ENCODE measurements at places on chromosomes 6 and 20.

DNA sequence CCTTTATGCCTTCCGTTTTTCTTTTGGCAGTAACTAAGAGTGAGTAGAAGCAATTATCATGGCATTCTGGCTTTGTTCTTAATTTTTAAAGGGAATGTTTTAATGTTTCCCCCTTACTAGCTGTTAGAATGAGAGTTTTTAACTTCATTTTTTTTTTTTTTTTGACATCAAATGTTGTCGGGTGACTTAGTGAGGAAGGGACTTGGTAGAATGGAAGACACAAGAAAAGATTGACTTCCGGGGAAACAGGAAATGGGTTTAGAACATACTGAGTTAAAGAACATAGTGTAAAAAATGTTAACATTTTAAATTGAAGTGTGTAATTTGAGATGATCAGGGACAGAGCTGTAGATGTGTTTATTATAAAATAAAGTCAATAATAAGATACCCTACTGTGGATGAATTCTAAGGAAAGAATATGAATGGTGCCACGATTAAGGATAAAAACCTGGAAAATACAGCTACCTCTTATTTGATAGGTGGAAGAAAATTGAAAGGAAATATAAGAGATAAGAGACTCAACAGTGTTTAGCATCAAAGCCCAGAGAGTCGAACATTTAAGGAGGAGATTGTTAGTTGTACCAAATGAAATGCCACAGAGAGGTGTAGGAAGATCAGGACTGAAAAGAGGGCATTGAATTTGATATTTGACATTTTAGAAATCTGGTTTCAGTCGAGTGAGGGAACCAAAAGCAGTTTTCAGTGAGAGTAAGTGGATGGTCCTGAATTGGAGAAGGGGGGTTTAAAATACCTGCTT, 9.4 kb downstream of the HSF2 start:
- no peak for DNase-seq

GRCh38 chr6:156849806-156850205, 72.6 kb downstream of the ARID1B start:
- DNase-seq = no peak

DNA sequence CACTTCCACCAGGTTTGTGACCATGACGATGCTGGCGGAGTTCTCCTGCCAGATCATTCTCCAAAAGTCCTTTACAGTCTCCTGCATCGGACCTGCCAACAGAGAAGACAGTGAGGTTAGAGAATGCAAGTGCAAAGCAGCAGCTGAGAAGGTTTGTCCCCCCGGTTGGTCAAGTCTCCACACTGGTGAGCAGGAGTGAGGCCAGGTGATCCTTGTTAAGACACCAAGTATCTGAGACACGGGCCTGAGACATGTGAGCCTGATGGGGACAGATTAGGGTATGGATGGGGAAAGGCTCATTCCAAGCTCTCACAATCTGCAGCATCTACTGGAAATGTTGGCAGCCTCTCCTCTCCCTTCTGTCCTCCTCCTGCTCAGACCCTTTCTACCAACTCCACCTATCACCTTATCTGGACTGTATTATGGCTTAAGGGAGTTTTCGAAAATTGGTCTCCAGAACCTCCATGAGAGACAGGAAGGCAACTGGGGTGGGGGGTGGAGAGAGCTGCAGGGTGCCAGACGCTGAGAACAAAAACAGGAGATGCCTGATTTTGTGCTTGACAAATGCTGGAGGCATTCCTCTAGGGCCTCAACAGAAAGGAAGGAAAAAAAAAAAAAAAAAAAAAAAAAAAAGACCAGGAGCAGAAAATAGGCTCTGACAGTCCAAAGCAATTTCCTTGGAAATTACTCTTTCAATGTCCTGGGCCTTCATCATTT, 500.4 kb upstream of the CHD6 start:
- no peak for DNase-seq

DNA sequence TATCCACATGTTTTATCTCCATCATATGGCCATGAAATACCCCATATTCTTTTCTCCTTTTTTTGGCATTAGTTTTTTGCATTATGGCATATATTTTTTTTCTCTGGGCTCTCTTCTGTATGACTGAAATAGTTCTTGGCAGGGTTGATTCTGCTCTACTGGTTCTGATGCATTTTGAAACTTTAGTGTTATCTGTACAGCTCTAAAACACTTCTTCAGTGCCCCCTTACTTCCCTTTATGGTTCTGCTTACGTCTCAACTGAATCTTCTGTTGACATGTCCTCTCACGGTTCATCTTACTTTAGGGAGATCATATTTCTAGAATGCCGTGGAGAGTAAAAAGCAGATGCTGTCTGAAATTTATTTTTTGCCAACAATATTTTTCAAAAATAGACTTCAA, 23.2 kb upstream of the TXNDC5 start:
- no peak for DNase-seq

DNA sequence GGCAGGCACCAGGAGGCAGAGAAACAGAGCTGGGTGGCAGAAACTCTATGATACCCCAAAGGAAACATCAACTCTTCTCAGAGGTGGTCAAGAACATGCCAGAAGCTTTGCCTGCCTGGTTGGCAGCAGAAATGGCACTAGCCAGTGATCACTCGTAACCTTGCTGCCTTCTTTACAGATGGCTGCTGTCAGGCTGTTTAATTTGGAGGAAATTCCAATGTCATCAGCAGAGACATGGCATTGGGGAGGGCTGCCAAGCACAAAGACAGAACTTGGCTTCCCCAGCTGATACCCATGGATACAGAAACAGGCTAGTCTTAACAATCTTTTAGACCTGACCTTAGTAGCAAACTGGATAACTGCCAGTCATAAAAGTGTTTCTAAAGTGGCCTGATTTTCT, 153.6 kb downstream of the GMPR start:
- no peak for DNase-seq

- no peak for DNase-seq
Observed at GRCh38 chr6:17493286-17493685, 99.9 kb downstream of the CAP2 start.

- DNase-seq = peak; percentile 26
Observed at GRCh38 chr6:152636021-152636608, 1.0 kb downstream of the SYNE1 start.

DNA sequence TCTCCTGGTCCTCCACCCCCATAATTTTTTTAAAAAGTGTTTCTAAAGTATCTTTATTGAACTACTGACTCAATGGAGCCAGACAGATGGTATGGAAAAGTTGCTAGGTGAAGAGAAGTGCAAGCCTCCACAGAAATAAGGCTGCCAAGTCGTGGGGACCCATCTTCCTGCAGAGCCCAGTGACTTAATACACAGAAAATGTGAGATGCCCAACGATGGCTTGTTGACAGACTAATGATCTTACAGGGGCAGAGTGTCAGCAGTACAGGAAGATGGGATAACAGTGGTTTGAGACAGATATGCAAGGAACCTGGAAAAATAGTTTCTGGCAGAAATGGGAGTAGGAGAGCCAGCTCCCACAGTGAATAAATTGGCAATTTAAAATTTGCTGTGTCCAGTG, 43.3 kb downstream of the FYN start:
- no peak for DNase-seq

- no peak for DNase-seq
Observed at GRCh38 chr6:127131275-127131674, 12.8 kb downstream of the RSPO3 start.

GRCh38 chr6:70847106-70848084, 109.5 kb downstream of the B3GAT2 start:
- no peak for DNase-seq

DNA sequence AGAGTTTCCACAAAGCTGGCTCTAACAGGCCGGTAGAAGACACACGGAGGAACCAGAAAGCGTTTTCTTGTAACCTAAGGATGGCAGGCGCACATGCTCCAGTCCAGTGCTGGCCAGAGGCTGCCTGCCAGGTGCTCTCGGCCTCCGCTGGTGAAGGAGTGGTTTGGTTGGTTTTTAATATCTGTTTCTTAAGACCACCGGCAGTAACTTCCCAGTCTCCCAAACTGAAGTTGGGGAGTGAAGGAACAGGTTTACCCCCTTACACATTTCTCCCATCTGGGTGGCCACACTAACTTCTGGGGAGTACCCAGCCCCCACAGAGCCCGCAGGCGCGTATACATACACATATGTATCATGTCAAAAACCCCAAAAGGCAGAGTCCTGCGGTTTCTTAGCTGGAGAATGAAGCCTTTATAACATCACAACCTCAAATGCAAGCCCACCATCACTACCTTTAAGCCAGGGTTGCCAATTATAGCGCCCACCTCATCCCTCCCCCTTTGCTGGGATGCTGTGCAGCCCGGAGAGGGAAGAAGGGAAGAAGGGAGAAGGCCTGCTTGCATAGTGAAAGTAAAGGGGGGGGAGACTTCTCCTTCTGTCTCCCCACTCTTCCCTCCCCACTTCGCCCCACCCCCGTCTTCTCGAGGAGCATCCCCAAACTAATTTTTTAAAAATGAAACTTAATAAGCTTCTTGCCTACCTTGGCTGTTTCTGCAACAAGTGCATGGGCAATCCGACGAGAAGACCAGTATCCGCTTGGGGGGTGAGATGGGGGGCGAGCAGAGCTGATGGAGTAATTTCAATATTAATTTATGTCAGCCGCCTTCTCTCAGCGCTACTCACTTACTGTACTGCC, 1.0 kb downstream of the TRERF1 start:
- DNase-seq = no peak

GRCh38 chr6:155412335-155412734, 43.3 kb downstream of the NOX3 start:
- no peak for DNase-seq

DNA sequence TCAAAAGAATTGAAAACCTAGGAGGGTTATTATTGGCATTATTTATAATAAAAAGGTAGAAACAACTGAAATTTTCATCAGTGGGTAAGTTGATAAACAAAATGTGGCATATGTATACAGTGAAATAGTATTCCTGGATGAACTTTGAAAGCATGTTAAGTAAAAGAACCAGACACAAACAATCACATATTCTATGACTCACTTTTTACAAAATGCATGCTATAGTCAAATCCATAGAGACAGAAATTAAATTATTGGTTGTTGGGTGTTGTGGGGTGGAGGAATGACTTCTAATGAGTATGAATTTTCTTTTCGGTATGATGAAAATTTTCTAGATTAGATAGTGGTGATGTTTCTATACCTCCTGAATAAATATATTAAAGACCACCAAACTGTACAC, 94.6 kb downstream of the LRRC1 start:
- DNase-seq = no peak

GRCh38 chr6:6660339-6661045, 72.0 kb downstream of the LY86 start:
- no peak for DNase-seq

DNA sequence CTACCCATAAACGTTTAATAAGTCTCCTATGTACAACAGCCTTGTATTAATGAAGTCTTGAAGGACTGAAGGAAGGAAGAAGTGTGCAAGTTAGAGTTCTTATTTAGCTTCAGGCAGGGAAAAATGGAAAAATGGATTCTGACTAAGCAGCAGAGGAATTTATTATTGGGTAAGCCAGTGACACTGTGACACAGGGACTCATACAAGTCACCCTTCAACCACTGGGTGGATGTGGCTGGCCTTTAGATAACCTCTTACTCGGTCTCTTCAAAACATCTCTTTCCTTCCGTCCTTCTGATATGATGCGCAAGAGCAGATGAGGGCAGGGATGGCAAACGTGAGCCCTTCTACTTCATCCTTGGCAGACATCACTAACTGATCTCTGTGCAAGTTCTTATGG, 145.6 kb downstream of the DHX35 start:
- DNase-seq = no peak

- DNase-seq = no peak
Observed at GRCh38 chr6:44976677-44977641, 351.2 kb upstream of the RUNX2 start.

DNA sequence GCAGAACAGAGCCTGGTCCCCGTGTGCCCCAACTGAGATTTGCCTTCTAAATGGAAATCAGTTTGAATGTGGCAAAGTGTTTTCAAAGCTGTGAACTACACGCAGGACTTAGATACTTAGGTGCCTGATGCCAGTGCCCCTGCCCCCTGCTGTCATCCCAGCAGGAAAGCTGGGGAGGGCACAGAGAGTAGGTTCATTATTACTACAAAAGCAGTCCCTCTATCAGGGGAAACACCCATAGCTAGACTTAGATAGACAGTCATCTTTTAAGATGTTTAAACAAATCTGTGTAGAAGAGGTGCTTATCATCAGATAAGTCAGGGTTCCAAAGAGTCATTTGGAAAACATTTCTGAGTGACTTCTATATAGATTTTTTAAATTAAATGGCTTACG, 155.0 kb upstream of the SNX9 start:
- no peak for DNase-seq

- DNase-seq = no peak
Observed at GRCh38 chr6:130965656-130966055, 97.4 kb downstream of the EPB41L2 start.

- DNase-seq = no peak
Observed at GRCh38 chr20:50508171-50508755, 1.9 kb upstream of the PTPN1 start.

GRCh38 chr6:31749301-31750036, 9.7 kb downstream of the MSH5 start:
- DNase-seq = no peak

- no peak for DNase-seq
Observed at GRCh38 chr6:160634706-160635105, 29.4 kb downstream of the LPA start.

- DNase-seq = no peak
Observed at GRCh38 chr6:36924131-36924530, 30.4 kb upstream of the PI16 start.

GRCh38 chr6:143553337-143553736, 41.8 kb upstream of the FUCA2 start:
- no peak for DNase-seq

DNA sequence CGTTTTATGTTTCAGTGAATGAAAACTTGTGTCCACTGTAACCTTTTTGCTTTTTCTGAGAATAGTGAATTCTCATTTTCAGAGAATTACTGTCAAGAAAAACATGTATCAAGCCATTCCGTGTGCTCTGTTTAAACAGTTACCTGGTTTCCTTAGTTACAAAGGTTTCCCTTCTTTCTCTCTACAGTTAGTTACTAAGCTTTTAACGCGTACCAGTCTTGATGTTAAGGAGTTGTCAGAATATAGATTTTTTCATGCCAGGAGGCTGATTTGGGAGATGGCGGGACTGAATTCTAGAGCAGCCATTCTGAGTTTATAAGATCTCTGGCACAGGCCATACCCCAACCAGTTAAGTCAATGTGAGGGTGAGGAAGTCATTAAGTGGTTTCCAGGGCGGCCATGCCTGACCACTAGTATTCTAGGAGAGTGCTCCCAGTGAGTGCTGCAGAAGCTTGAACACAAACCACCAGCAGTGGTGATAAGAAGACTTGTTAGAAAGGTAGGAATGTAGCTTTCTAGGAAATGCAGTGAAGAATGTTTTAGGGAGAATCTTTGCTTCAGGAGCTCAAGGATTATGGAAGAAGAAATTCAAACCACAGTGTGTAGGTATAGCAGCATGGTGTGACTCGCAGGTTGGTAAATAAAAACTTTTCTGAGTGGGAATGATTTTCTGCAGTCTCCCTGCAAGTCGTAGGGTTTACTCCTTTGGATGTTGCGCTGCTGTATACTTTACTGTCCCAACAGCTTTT, 112.9 kb downstream of the JARID2 start:
- DNase-seq = no peak

GRCh38 chr20:3813848-3814581, 6.3 kb upstream of the AP5S1 start:
- DNase-seq = no peak

GRCh38 chr6:61977947-61978346, 308.1 kb downstream of the KHDRBS2 start:
- no peak for DNase-seq

- no peak for DNase-seq
Observed at GRCh38 chr6:167300902-167301777, 10.0 kb downstream of the UNC93A start.
